ENCODE measurements at places on chromosomes 16 and 17.

- DNase-seq = no peak
Measured at GRCh38 chr17:8014558-8014850, 12.1 kb downstream of the GUCY2D start.

- DNase-seq = no peak
Measured at GRCh38 chr17:44272954-44273353, 5.0 kb upstream of the SLC4A1 start.

- no peak for DNase-seq
Measured at GRCh38 chr16:31265329-31266245, 5.8 kb downstream of the ITGAM start.

DNA sequence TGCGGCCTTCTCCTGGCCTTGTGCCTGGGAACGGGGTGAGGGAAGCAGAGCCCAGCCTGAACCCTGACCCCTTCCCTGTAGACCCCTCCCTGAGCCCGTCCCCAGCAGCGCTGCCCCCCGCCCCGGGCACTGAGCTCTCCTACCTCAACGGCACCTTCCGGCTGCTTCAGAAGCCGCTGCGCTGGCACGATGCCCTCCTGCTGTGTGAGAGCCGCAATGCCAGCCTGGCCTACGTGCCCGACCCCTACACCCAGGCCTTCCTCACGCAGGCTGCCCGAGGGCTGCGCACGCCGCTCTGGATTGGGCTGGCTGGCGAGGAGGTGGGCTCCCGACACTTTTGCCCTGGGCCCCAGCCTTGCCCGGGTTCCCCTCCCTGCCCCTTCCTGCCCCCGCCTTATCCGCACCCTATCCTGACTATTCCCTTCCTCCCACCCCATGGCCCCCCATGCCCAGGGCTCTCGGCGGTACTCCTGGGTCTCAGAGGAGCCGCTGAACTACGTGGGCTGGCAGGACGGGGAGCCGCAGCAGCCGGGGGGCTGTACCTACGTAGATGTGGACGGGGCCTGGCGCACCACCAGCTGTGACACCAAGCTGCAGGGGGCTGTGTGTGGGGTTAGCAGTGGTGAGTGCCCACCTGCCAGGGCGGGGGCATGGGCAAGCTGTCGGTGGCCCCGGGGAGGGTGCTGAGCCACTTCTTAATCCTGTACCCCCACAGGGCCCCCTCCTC is 62.1 kb downstream of the MRC2 start:
- no peak for DNase-seq

GRCh38 chr16:88505405-88506082 is 52.5 kb downstream of the ZFPM1 start:
- DNase-seq = no peak

DNA sequence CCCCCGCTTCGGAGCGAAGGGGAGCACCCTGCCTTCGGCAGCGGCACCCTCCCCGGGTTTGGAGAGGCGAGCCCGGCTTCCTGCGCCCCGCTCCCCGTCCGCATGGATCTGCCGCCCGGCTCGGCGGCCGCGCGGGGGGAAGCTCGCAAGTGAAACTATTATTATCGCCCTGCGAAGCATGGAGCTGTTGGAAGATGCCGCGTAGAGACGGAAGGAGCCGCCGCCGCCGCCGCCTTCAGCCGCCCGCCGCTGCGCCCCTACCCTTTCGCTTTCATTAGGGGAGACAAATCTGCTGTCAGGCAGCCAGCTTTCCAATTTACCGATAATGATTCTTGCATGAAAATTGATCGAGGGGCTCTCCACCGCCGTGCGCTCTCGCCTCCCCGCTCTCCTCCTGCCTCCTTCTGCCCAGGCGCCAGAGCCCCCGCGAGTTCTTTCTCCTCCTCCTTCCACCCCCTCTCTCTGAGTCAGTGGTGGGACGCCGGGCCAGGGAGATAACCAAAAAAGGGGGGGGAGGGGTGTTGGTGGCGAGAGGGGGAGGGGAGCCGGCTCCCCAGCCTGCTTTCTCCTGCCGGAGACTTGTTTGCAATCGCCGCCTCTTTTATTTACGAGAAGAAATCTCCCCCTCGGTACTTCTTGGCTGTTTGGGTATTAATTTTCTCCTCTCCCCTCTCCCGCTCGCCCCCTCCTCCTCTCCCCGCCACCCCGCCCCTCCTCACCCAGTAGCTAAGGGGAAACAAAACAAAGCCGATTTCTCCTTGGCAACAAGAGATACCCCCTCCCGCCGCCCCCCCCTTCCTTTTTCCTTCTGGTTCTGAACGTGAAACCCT is 58.0 kb upstream of the GSE1 start:
- peak; percentile 62 for DNase-seq

DNA sequence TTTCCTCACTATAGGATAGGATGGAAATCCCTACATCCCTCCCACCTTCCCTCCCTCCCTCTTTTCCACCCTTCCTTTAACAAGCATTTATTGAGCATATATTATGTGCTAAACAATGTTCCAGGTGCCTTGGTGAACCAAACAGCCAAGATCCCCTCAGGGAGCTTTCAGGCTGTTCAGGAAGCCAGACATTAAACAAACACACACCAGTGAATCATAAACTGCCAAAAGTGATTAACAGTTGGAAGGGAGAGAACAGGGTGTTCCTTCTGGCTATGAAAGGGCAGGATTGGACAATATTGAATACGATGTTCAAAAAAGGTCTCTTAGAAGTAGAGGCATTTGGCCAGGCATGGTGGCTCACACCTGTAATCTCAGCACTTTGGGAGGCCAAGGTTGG is 22.8 kb upstream of the CNEP1R1 start:
- DNase-seq = no peak

- DNase-seq = no peak
Measured at GRCh38 chr17:80760511-80760911, 215.9 kb downstream of the RPTOR start.

DNA sequence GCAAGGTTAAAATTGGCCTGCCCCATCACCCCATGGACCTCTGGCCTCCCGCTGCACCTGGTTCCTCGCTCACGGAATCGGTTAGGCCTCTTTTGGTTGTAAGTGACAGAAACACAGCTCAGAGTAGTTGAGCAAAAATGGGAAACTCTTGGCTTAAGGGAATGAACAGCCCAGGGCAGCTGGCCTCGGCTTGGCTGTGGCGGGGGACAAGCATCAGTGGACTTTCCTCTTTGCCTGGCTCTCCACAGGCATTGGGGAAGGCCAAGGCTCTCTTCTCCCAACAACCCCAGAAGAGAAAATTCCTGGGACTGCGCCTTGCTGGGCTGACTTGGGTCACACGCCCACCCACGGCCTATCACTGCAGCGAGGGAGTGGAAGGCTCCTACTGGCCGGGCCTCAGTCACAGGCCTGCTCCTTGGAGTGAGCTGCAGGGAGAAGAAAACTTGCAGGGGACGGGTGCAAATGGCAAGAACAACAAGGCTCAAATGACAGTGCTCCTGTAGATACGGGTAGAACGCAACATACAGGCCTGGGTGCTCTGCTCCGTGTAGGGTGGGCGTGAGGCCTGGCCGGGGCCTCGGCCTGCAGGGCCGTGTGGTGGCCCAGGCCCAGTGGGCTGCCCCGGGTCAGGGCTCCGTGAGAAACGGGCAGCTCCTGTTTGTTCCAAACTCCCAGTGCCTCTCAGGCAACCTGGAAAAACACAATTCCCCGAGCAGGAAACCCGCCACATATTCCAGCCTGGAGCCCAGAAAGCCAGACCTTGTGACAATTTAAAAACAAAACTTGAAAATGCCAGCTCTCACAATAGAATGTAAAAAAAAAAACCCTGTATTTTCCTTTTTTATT is 25.0 kb upstream of the ATP2A3 start:
- no peak for DNase-seq

DNA sequence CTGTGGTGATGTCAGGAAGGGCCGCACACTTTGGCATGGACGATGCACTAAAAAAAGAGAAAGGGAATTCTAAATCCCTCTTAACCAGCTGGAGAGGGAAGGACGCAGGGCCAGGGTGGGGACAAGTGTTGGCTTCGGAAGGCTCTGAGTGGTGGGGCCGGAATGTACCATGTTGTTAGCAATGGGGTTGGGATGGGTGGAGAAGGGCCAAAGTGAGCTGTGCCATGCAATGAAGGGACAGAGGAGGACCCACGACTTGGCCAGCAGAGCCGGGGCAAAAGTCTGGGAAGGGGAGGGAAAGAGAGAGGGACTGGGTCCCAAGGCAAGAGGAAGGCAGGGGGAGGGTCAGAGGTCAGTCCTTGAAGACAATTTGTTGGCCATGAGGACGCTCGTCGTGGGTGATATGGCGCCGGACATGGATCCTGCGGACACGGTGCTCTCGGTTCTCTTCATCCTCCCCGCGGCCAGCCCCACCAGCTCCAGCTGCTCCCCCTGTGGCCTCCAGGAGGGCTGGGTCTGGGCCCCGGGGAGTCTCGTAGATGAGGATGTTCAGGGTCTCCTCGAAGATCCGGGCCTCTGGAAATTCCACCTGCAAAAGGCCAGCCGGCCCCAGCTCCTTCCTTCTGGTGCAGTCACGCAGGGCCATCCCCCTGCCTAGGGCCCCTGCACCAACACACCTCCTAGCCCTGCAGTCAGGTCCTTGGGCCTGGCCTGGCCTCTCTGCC is 6.4 kb downstream of the ASPHD1 start:
- DNase-seq = no peak

DNA sequence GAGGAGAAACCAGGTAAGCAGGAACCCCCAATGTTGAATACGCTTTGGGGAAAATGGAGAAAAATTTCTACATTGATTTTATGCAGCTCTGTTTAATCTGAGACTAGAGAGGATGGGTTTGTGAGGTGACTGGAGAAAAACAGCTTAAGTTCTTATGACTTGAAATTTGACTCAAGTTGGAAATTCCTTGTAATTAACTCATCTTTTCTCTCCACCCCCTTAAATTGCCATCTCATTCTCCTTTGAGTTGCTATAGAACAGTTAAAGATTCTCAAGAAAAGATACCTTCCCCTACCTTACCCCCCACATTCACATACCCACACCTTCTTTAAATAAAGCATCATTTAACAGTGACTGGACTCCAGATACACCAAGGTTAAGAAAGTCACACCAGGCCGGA is 24.2 kb downstream of the ZNRF1 start:
- no peak for DNase-seq

DNA sequence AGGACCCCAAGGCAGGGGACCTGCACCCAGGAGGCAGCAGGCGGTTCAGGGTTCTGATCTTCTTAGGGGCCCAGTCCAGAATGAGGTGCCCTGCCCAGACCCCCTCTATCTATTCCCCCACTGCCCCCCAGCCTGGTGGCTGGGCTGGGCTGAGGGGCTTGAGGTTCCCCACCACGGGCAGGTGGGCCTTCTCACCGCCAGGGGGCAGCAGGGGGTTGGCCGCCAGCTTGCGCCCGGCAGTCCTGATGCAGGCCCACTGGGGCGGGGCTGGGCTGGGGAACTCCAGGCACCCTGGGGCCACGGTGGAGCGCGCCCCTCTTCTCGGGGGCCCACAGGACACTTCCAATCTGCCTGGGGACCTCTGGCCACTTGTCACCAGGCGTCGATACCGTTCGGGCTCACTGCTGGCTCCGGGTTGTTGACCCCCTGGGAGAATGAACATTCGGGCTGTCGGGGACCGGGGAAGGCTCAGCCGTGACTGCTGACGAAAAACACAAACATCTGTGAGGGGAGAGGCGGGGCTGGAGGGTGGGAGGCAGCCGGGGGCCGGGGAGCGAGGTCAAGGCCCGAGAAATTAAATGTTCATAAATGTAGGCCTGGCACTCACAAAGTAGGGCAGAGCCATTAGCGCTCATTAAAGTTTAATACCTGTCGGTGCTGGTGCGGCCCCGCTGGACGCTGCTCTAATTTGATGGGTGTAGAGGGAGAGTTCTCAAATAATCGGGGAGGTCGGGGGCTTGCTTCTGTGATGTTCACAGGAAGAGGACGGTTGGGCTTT is 219.3 kb upstream of the GSE1 start:
- peak; percentile 88 for DNase-seq

GRCh38 chr17:30225919-30226553 is 9.5 kb downstream of the SLC6A4 start:
- DNase-seq = no peak

DNA sequence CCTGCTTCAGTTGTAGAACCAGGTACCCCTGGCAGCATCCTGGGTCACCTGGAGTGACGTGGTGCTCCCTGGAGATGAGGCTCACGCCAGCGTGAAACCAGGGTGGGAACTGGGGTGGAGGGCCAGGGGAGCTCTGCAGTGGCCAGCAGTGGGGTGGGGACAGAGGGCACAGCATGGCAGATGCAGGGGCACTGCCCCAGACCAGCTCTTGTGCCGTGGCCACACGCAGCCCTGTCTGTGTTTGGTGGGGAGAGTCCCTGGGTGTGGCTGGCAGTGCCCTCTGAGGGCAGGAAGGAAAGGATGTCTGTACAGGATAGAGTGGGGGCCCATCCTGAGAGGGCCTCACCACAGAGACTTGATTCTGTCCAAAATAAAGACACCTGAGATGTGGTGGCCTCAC is 24.5 kb downstream of the ZNF750 start:
- DNase-seq = no peak

GRCh38 chr17:19507775-19508576 is 25.7 kb upstream of the SLC47A1 start:
- DNase-seq = peak; percentile 96

GRCh38 chr17:1878419-1879121 is 48.8 kb downstream of the RPA1 start:
- DNase-seq = no peak

GRCh38 chr17:27622986-27623385 is 8.0 kb upstream of the LGALS9 start:
- no peak for DNase-seq

- no peak for DNase-seq
Measured at GRCh38 chr16:48498769-48499631, 111.0 kb downstream of the N4BP1 start.

DNA sequence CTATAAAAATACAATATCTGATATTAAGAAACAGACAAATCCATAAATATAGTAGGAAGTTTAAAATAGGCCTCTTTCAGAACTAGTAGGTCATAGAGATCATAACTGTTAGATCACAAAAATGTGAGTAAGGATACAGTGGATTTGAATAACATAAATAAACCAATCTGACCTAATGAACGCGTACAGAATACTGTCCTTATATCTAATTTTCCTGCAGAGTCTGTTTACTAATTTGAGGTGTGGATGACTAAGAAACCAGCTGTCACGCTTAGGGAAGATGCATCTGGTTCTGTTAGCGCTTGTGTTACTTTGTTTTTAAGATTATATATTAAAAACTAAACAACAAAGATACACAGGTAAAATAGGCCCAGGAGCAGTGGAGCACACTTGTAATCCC is 14.8 kb downstream of the CPD start:
- no peak for DNase-seq

- DNase-seq = no peak
Measured at GRCh38 chr17:73968680-73969079, 234.8 kb upstream of the RPL38 start.

- DNase-seq = no peak
Measured at GRCh38 chr17:80103449-80104085, 2.2 kb downstream of the GAA start.

- no peak for DNase-seq
Measured at GRCh38 chr17:68863091-68863652, 92.0 kb downstream of the ABCA8 start.

- DNase-seq = no peak
Measured at GRCh38 chr17:76565728-76566612, 19.7 kb downstream of the ST6GALNAC2 start.

All from neural progenitor cell (in vitro differentiated cells).